ENCODE measurements at places on chromosomes 13 and 19.

- no peak for DNase-seq
Observed at GRCh38 chr13:84661718-84662117, 779.4 kb upstream of the SLITRK1 start.

DNA sequence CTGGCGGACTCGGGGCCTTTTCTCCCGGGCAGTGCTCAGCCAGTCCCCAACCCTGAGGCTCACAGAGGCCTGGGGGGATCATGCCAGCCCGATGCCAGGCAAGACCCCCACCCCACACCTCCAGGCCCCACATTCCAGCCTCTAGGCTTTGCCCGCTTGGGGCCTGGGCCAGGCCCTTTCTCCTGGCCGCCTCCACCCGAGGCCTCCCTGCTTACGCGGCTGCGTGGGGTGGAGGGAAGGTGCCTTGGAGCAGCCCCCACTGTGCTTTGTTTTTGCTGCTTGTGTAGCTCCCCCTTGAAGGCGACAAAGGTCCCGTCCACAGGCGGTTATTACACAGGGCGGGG is 38.4 kb downstream of the SMIM24 start:
- DNase-seq = no peak

GRCh38 chr19:21765151-21765550 is 2.2 kb downstream of the ZNF100 start:
- DNase-seq = no peak

DNA sequence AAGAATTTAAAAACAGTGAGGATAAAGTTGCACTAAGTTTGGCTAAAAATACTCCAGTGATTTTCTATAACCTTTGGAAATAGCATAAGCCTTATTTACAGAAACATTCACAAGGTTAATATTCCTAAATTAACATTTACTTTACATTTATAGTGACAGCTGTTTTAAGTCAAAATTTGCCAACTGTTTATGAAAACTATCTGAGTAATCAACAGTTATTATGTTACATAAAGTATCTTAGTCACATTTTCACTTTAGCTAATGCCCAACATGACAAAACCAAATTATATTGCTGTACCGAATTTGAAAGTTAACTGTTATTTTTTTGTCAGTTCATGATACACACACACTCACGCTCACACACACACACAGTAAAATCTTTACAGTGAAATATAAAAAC is 1.2 kb downstream of the TNFRSF19 start:
- DNase-seq = no peak

DNA sequence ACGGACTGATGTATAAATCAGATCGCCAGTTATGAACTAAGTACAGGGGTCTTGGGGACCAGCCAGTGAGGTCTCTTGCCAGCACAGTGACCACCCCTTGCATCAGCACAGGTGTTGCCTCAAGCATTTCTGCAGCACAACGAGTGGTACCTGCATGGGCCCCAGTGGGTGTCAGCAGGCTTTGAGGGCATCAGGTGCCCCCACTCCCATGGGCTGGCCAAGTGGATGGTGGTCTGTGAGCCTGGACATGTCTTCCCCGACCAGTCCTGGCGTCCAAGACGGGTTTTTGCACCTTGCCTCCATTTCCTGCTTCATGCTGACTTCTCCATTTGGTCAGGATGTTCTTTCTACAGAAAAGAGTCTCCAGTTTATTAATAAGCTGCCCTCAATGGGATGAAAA is 22.4 kb upstream of the ARHGEF7 start:
- no peak for DNase-seq

DNA sequence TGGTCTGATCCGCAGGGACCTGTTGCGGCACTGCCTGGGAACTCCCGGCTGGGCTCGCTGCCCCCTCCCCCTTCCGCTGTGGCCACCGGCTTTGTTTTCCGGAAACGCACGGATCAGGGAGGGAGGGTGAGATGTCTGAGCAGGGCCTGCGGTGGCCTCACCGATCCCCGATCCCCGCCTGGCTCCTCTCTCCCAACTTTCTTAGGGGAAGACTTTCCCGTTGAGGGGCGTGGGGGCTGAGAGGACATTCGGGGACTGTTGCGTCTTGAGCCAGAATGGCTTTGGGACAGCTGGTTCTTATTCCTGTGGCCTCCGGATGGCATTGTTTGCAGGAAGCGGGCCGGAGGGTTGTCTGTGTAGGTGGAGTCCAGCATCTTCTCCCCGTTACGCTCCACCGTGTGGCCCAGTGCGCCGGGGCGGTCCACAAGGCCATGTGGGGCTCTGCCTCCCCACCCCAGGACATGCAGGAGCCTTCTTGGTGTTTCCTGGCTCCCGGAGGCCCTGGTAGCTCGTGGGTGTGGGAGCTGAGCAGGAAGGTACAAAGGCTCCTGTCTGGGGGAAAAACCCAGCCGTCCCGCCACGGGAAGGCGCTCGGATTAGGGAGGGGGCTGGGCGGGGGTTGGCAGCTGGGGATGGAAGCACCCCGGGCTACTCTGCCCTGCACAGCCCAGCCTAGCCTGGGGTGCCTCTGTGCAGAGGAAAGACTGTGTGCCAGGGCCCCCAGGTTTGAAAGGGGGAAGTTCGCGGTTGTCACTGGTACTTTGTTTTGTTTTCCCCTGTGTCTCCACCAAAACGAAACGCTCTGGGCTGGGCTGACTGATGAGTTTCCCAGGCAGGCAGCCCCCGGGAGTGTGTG is 1.3 kb downstream of the CSNK1G2 start:
- DNase-seq = no peak

GRCh38 chr19:34256835-34257558 is 2.6 kb downstream of the GARRE1 start:
- DNase-seq = no peak

Data from AG09309 (cell line).